IPS-NIHi11 (cell line): ENCODE measurements at places on chromosomes 13 and 19.

- peak; percentile 18 for DNase-seq
These were observed 2.9 kb downstream of the TGFB1 start for GRCh38 chr19:41350735-41351338.

- no peak for DNase-seq
These were observed 3.6 kb downstream of the UQCR11 start for GRCh38 chr19:1601613-1602064.

- DNase-seq = no peak
These were observed 77.1 kb upstream of the WASF3 start for GRCh38 chr13:26480246-26480855.

GRCh38 chr19:2254064-2254872 lies 1.9 kb downstream of the JSRP1 start:
- peak; percentile 71 for DNase-seq

- peak; percentile 59 for DNase-seq
These were observed 97.1 kb upstream of the UBAC2 start for GRCh38 chr13:99103536-99103935.

DNA sequence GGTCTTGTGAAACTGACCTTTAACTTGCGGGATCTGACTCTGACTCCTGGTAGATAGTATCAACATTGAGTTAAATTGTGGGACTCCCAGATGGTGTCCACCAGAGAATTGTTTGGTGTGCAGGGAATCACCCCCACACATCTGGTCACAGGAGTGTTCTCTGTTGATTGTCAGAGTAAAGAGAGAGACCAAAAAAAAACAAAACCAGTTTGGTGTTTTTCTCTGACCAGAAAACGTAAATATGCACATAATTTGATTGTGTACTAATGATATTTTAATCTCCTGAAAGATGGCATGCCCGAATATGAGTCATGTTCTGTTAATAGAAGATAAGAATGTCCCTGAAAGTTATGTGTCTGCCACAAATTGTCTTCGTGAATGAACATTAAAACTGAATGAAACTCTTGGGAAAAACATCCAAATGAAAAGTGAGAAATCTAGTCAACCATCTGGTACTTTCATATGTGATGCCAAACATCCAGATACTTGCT lies 118.5 kb upstream of the GPC6 start:
- no peak for DNase-seq

- no peak for DNase-seq
These were observed 375.6 kb downstream of the ENOX1 start for GRCh38 chr13:43411211-43411610.

DNA sequence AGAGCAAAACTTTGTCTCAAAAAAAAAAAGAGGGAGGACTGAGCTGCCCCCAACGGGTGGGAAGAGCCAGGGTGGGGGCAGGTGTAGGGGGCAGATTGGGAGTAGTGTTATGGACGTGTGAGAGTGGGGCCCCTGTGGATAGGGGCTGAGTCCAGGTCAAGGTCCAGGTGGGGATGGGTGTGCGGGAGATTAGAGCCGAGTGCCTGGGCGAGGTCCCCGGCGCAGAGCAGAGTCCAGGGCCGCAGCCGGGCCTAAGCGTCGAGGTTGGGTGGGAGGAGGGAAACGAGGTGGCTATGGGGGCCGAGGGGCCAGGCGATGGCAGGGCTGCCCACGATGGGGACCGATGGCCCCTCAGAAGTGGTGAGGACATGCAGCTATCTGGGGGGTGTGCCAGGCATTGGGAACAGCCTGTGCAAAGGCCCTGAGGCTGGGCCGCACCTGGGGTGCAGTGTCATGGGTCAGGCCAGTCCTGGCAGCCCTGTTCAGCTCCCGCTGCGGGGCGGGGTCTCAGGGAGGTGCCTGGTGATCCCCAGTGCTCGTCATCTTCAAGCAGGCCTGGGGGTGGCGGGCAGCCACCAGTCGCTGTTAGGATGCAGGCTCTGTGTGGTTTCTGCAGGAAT lies 12.3 kb upstream of the MISP start:
- no peak for DNase-seq

DNA sequence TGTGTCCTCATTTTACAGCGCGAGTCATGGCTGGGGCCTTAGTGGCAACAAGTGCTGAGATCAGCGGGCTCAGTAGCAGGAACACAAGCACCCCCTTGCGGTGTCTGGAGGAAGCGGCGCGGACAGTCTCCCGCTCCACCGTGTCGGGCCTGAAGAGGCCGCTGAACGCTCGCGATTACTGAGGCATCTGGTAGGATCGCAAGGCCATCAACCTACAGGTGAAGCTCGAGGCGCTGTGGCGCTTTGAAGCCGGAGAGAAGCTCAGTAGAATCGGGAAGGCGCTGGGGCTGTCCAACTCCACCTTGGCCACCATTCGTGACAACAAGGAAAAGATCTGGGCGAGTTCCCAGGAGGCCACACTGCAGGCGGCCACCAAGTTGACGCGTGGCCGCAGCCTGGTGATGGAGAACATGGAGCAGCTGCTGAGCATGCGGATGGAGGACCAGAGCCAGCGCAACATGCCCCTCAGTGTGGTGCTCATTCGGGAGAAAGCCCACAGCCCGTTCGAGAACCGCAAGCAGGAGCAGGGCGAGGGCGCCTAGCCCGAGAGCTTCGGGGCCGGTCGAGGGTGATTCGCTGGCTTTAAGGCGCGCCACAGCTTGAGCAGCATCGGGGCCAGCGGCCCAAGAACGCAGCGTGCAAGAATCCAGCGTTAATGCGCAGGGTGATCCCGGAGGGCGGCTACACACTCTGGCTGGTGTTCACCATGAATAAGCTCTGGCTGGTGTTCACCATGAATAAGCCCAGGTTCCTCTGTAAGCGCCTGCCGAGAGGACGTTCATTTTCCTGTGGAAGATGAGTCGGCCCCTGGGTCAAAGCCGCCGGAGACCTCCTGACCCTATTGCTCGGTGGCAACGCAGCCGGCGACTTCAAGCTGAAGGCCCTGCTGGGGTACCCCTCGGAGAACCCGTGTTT lies 8.3 kb upstream of the MZF1 start:
- peak; percentile 82 for DNase-seq

GRCh38 chr13:42959615-42960014 lies 32.4 kb downstream of the EPSTI1 start:
- no peak for DNase-seq

DNA sequence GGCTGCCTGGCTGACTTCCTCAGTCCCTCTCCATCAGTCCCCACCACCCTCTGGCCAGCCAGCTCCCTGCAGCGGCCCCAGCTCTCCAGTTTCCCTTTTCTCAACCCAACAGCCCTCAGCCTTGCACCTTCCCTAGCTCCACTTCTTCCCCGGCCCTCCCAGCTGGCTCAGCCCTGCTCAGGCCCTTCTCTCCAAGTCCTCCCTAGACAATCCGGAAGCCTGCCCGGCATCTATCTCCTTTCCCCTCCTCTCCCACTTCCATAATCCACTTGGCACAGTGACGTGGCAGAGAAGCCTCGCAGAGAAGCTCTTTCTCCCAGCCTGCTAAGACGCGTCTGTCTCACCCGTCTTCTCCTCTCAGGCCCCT lies 1.1 kb downstream of the UBXN6 start:
- no peak for DNase-seq

GRCh38 chr19:5479958-5480357 lies 24.7 kb downstream of the ZNRF4 start:
- DNase-seq = peak; percentile 35

DNA sequence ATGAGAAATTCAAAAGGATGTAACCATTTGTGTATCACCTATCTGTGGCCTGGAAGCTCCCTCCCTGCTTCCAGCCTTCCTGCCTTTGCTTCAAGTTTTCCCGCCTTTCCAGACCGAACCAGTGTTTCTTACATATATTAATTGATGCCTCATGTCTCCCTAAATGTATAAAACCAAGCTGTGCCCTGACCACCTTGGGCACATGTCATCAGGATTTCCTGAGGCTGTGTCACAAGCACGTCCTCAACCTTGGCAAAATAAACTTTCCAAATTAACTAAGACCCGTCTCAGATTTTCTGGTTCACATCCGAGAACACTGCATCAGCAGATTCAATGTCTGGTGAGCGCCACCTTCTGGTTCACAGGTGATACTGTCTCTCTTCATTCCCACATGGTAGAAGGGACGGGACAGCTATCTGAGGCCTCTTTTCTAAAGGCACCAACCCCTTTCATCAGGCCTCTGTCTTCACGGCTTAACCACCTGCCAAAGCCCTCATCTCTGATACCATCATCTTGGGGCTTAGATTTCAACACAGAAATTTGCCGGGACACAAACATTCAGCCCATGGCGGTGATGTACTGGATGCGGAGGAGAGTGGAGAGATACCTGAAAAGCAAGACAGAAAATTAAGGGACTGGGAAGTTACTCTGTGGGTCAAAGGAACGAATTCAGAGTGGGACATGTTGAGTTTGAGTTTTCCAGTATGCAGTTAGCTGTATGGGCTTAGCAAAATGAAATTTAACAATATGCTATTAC lies 58.7 kb upstream of the PABPC3 start:
- DNase-seq = peak; percentile 58

DNA sequence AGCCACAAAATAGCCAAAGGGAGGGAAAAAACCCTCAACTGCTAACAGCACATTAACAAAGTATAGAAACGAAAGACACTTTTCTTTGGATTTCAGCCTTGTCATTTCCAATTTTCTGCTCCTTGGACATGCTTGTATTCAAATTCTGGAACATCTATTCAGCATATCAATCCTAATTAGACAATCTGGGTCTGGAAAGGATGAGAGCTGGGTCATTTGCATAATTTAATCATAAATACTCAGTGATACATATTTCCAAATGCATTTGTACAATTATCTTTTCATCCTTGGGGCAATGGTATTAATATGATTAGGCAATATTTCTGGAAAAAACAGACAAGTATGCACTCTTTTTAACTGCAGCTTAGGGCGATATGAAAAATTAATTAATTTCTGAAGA lies 14.3 kb downstream of the DACH1 start:
- DNase-seq = no peak

- DNase-seq = no peak
These were observed 1831.5 kb upstream of the MIR17HG start for GRCh38 chr13:89515948-89516347.

DNA sequence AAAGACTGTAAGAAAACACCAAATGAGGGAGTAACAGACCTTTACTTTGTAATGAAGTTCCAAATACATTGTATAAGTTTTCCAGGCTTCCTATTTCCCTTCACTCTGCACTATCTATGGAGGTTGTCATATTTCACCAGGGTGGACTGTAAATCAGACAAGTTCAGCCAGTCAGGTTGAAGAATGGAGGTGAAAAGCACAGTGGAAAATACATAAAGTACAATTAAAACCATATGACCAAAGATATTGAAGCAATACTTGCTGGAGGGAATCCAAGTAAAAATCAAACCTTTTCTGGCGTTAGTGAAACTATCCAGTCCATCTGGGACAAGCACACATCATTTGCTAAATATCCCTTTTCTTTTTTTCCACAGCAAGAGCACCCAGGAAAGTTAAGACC lies 3.2 kb downstream of the LHFPL6 start:
- DNase-seq = no peak

- peak; percentile 80 for DNase-seq
These were observed 26.2 kb downstream of the OPA3 start for GRCh38 chr19:45558399-45558878.

DNA sequence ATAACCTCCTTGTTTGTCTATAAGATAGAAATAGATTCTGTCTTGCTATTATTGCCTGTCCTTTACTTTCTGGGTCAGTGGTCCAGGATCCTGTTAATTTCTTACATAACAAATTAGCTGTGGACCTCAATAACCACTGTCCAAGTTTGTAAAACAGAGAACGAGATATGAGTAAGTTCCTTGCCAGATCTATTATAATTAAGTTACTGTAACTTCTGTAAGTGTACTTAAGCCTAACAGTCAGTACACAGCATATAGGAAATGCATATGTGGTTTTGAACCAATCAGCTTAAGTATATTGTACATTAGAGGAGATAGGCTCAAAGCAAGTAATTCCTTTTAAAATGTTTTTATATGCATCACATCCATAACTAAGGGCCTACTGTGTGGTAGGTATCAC lies 34.9 kb downstream of the HTR2A start:
- DNase-seq = no peak

GRCh38 chr13:80901530-80901929 lies 560.6 kb upstream of the SPRY2 start:
- DNase-seq = no peak

GRCh38 chr19:38496603-38497487 lies 63.4 kb downstream of the RYR1 start:
- no peak for DNase-seq

DNA sequence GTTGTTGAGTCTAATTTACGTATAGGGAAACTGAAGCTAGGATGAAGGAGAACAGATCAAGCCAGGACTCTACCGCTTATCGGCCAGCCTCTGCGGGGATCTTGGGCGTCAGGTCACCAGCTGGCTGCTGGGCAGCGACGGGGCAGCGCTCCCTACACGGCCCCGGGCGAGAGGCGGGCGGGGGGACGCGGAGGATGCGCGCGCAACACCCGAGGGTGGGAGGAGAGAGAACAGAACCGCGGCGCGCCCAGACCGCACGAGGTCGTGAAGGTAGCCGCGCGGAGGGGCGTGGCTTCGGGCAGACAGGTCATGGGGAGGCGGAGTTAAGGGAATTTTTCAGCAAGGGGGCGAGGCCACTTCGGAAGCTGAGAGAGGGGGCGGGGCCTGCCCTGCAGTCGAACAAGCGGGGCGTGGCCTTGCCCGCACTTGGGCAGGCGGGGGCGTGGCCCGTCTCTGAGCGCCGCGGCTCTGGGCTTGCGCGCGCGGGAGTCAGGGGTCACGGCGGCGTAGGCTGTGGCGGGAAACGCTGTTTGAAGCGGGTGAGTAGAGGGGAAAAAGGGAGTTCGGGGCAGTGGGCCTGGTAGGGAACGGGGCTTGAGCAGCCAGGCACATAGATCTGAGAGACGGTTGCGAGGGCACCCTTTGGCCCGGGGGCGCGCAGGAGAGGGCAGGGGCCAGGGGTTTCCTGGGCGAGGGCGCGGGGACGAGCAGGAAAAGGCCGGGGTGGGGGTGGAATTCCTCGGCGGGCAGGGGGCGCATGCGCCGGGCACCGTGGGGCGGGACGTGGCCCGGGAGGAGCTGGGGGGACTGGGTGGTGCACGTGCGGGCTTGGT lies at the start of gene POLD1:
Gene POLD1, plus strand, starts transcription at position 496 of the 833 bp plus-strand sequence. CDS start 14,505 bp downstream, outside the sequence.
- peak; percentile 97 for DNase-seq

DNA sequence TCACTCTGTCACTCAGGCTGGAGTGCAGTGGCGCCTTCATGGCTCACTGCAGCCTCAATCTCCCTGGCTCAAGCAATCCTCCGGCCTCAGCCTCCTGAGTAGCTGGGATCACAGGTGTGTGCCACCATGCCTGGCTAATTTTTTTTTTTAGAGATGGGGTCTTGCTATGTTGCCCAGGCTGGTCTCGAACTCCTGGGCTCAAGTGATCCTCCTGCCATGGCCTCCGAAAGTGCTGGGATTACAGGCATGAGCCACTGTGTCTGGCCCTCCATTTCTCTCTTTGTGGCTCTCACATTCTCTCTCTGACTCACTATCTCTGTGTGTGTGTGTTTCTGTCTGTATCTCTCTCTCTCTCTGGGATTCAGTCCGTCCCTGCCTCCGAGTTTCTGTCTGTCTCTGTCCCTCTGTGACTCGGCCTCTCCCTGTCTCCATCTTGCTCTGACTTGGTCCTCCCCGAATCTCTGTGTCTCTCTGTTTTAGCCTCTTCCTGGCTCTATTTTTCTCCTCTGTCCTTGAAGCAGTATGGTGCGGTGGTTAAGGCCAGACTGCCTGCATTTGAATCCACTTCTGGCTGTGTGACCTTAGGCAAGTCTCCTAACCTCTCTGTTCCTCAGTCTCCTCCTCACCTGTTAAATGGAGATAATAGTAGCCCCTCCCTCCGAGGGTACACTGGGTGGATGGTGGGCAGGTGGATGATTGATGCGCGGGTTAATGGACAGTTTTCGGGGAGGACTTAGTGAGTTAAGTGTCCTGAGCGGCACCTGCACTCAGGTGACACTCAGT lies 11.0 kb downstream of the MEIS3 start:
- DNase-seq = no peak
